Activated CD4-positive, alpha-beta memory T cell treated with anti-CD3 and anti-CD28 coated beads for 36 hours (primary cell): ENCODE measurements at places on chromosomes 1 and 21. TPM values are rescaled to one million over a fixed set of nuclear protein-coding genes. Genes with fewer than 3 reads are reported as not detected.

ZNF678 gene
- 7.4 TPM for total RNA-seq

TNFRSF9 gene
- total RNA-seq: 64.0 TPM

NUDT4B gene
- total RNA-seq: 0.43 TPM

SPRR2D gene
- total RNA-seq: not detected

PCBP3 gene
- 5.3 TPM for total RNA-seq
